Anterior cingulate cortex (tissue), 58 donors: ENCODE measurements at places on chromosomes 7 and 10.
A peak's percentile ranks its signal among the peaks of the same experiment; 100 is the strongest.

- DNase-seq = no peak
Observed at GRCh38 chr10:59829601-59830000, 76.3 kb upstream of the MRLN start.

GRCh38 chr7:130598056-130598455 lies 70.5 kb downstream of the COPG2 start:
- no peak for DNase-seq

DNA sequence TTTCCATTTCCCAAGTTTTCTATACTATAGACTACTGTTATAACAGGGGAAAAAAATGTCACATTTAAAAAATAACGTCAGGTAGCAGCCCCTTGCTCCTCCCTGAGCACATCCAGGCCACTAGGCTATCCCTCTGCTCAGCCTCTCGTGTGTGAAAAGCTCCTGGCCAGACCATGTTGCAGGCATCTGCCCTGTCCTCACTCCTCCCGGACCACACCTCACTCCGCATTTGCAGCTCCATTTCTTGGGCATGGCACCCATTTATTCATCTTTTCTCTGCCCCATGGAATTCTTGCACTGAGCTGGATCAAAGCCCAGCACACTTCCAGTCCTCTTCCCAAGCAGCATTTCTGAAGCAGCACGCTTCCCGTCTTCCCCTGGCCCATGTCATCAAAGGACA lies 1.4 kb upstream of the GDF2 start:
- no peak for DNase-seq

DNA sequence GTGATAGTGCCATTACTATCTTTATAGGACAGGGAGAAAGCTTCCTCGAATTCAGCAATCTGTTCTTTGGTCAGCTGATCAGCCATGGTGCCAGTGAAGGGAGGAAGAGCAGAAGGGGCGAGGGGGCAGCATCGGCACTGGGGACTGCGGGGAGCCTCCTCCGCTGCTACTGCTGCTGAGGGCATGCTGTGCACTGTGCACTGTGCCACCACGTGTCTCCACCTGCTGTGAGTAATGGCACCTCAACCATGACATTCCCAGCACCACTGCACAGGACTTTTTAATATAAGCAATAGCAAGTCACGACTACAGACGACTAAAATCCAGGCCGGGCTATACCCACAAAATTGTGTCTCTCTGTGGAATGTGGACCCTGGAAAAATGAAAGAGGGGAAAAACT lies 105.0 kb upstream of the LANCL2 start:
- DNase-seq = no peak

DNA sequence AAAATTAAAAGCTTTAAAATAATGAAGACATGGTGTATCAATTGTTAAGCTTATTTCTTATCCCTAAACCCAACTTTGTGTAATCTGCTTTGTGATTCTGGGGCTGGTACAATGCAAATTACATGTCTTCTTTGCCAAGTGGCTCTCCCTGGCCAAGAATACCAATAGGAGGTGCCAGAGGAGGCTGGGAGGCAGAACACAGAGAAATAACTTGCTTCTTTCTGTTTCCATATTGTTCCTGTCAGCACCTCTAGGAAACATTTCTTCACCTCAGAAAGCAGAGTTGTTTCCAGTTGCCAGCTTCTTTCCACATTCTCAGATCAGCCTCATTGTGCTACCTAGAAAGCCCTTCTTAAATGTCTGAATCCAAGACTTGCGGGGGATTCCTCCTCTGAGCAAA lies 174.4 kb downstream of the MDFIC start:
- DNase-seq = no peak

DNA sequence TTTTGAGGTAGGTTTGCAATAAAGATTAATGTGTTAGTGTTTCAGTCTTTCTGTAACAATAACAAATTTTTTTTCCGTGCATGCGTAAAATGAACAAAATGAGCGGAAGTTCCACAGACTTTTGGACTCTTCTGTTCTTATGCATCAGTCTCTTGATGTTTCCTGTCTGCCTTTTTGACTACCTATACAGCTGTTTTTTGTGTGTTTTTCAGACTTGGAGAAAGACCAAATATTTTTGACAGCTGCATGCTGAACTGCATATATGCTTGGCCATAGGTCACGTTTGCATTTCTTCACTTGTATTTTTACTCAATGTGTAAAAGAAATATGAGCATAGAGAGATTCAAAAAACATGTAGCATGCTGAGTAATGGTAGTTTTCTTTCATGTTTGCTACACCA lies 119.3 kb downstream of the BBS9 start:
- no peak for DNase-seq

- peak; percentile 50 for DNase-seq
Observed at GRCh38 chr7:87218796-87219544, 562 bp downstream of the TMEM243 start.

- DNase-seq = no peak
Observed at GRCh38 chr10:14727465-14727864, 47.2 kb downstream of the FAM107B start.

DNA sequence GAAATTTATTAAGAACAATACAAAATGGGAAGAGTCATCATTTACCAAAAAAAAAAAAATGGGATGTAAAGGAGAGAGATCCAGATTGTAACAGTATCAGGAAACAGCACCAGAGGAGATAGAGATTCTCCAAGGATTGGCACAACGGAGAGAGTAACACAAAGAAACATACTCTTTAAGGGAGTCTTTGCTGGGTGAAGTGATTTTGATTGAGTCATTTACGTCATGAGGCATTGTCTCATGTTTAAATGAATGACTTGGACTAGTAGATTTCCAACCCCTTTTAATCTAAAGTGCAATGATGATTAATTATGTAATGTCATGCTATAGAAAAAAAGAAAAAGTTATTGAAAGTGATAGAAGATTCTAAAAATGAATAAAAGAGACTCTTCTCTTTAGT lies 68.8 kb downstream of the ITGB8 start:
- DNase-seq = no peak

GRCh38 chr10:58393317-58393716 lies 8.1 kb downstream of the TFAM start:
- no peak for DNase-seq

GRCh38 chr7:43491984-43492383 lies 90.9 kb upstream of the STK17A start:
- DNase-seq = no peak

DNA sequence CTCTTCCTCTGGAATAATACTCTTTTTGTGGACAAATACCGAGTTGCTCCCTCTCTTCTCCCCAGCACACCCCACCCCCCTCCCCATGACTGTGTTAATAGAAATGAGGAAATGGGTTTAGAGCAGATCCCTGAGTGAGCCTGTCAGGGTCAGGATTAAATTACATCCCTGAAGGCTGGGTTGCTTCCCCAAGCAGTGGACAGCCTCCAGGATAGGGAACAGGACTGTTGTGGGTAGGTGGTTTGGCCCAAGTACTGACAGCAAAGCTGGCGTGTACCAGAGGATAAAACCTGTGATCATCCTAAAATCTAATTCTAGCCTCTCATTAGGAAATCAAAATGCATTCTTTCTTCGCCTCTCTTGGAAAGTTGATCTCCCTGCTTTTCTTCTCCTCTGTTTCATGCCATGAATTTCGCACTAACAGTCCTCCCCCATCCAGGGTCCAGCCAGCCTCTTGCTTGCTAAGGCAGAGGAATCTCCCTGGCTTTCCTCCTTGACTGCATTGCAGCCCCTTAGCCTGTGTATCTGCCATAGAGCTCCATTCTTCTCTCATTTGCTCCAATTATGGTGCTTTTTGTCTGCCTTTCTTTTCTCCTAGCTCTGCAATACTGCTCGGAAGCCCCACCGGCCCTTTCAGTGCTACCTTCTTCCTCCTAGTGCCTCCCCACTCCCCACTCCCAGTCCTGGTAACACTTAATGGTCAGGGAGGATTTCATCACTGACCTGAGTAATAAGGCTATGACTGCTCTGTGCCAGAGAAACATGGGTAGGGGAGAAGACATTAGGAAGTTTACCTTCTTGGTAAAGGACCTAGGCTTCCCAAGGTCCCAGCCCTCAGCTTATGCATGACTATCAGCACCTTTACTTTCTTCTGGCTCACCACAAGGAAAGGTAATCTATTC lies 8.4 kb downstream of the LRRC4 start:
- DNase-seq = no peak

- DNase-seq = no peak
Observed at GRCh38 chr10:110634527-110635209, 9.5 kb upstream of the RBM20 start.

GRCh38 chr7:101671371-101672356 lies 42.6 kb upstream of the MYL10 start:
- no peak for DNase-seq

DNA sequence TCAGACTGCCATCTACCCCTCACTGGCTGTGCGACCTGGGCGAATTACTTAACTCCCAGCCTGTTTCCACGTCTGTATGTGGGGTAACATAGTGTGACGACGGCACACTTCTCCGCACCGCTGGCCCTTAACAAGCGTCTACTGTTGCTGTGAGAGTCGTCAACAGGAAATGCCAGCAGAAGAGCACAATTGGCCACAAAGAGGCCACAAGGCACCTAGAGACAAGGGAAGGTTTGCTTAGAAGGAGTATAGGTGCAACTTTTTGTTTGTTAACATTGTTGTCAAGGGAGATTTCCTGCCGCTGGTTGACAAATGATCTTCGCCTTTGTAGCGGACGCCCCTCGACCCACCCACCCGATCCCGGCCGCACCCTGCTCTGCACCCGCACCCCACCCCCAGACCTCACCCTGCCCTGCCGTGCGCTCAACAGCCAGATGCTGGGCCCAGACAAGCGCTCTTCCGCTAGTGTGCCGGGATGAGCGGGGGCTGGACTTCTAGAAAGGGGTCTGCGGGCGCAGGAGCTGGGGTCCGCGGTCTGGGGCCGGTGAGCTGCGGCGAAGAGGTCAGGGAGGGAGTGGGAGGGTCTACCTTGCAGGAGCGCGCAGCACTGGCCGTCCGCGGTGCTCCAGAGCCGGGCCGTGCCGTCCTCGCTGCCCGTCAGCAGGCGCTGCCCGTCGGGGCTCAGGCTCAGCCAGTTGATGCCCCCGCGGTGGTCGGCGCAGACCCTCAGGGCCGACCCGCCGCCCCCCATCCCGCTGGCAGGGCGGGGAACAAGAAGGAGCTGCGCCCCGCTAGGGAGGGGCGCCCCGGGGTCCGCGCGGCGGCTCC lies 785 bp downstream of the WDR86 start:
- no peak for DNase-seq

DNA sequence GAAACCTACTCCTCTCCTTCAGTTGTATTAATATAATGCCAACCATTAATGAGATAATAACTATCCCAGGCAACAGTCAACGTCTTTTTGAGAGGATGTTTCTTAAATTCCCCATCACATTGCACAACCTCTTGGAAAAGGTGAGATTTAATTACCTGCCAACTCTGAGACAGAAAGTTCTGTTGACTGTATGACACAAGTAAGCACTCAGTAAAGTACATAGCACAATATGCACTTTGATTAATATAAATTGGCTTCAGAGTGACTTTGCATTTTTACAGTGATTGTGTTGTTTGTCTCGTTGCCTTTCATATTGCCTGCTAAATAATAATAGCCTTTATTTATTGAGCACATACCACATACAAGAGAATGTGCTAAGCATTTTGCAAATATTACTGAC lies 46.7 kb downstream of the CAV1 start:
- DNase-seq = no peak

DNA sequence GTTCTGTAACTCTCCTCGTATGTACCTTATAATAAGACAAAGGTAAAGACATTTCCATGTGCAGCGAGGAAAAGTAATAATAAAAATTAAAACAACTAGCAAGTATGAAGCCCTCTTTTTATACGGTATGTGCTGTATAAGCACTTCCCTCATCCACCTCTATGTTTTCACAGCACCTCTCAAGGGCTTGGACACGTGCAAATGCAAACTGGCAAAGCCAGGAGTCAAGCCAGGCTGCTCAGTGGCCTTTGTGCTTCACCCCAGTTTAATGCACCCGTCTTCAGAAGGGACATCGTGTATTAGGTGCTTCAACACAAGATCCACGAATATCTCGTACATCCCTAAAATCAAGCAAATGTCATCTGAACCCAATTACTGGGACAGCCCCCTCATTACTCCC lies 1.3 kb upstream of the DGKI start:
- DNase-seq = no peak

GRCh38 chr10:86313621-86314041 lies 53.0 kb downstream of the GRID1 start:
- no peak for DNase-seq

GRCh38 chr7:154371424-154371823 lies 319.2 kb downstream of the DPP6 start:
- no peak for DNase-seq

GRCh38 chr10:60948851-60949250 lies 4.9 kb upstream of the RHOBTB1 start:
- no peak for DNase-seq

- DNase-seq = no peak
Observed at GRCh38 chr10:102948176-102948575, 30.1 kb downstream of the CNNM2 start.

DNA sequence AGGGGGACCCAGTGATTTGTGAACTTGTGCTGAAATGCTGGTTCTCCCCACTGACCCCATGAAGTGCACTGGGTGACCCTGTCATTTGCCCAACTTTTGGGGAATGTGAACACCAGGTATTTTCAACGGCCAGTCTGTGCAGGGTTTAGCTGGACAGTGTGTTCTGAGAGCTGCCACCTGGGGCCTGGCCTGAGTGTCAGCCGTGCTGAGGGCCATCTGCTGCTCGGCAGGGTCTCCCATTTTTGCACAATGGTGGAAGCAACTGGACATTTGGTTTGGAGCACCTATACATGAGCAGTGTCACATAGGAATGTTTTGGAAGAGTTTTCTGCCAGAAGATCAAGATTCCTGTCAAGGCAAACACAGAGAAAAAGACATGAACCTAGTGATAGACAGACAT lies 5.2 kb downstream of the CHN2 start:
- DNase-seq = no peak

GRCh38 chr7:31782411-31782991 lies 95.5 kb downstream of the PPP1R17 start:
- DNase-seq = no peak

- DNase-seq = no peak
Observed at GRCh38 chr7:134443396-134444070, 15.4 kb downstream of the AKR1B1 start.

GRCh38 chr10:71966046-71967004 lies 2.1 kb downstream of the CHST3 start:
- peak; percentile 38 for DNase-seq

GRCh38 chr10:62109587-62110293 lies 158.9 kb downstream of the RTKN2 start:
- no peak for DNase-seq

GRCh38 chr10:129705676-129706075 lies 238.6 kb downstream of the MGMT start:
- no peak for DNase-seq

- no peak for DNase-seq
Observed at GRCh38 chr7:151187409-151188251, 580 bp upstream of the ASB10 start.

- no peak for DNase-seq
Observed at GRCh38 chr10:83801983-83802382, 337.3 kb upstream of the GHITM start.
